ENCODE measurements at places on chromosomes 12 and 14.

DNA sequence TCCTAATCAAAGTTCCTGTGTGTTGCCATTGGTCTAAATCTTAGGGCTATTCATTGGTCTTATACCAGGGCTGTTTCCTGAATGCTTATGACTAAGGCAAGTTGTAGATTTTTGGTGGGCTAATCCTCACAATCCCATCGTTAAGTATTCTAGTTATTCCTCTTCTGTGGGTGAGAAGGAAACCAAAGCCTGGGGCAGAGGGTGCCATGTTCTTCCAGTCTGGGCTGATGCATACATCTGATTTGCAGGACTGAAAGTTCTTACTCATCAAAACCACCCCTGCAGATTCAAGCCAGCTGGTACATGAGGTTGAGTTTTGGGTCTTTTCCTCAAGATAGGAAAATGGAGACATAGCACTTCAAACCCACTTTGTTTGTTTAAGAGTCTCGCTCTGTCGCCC, 25.7 kb downstream of the PPP1CC start:
- DNase-seq: no peak

DNA sequence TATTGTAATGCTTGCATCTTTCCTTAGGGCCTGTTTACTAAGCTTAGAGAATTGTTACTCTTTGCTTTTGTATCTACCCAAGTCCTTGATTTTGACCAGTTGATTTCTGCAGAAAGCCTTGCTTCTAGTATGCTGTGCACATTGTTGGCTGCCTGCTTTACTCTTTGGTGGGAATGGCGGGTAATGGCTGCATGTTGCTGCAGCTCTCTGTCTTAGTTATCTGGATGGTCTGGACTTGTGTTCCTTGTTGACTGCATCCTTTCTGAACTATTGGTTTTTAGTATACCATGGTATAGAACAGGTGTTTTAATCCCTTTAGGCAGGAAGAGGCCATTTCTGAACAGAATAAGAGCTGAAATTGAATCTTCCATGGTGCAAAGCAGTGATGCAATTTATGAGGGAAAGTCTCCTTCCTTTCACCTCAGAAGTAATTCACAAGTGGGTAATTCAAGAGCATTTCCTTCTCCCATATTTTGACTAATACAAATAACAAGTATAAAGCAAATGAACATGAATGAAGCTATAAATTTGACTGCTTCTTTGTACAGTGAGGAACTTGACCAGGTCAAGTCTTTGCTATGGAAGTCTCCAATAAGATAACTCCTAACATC, 466.4 kb downstream of the NPAS3 start:
- no peak for DNase-seq

DNA sequence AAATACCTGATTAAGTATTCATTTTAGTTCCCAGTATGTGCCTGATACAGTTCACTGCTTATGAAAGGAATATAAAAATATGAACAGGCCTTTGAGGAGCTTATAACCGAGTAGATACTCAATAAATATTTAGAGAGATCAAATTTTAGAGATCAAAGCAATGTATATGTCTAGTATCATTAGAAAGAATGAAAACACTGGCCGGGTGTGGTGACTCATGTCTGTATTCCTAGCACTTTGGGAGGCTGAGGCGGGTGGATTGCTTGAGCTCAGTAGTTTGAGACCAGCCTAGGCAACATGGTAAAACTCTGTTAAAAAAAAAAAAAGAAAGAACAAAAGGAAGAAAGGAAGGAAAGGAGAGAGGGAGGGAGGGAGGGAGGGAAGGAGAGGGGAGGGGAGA, 113.2 kb upstream of the EEA1 start:
- DNase-seq: no peak

- no peak for DNase-seq
These were observed 78.0 kb downstream of the GRIP1 start for GRCh38 chr12:66600903-66601302.

DNA sequence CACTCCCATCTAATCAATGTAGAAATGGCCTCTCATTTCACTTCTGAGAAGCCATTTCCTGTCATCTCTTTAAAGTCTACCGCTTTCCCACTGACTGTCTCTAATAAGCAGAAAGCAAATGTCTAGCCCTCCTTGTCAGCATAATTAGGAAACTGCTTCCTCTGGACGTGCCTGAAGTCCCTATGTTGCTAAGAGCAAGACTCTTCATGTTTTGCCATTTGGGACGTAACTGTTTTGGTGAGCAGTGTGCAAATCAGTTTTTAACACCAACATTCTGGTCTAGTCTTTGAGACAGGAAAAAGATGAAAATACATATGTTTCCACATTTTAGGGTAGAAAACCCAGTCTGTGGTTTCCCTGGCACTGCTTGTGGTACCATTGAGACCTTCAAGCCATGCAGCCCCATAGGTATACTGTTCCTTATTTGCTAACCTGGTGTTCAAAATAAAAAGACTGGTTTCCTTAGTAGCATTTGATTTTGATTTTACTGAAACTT, 22.2 kb downstream of the IFNG start:
- no peak for DNase-seq

GRCh38 chr12:117792471-117792870, 176.3 kb downstream of the KSR2 start:
- DNase-seq: no peak

GRCh38 chr14:89493877-89494634, 77.0 kb upstream of the FOXN3 start:
- DNase-seq: no peak

All from fibroblast of skin of left biceps (primary cell).